AG04450 (cell line): ENCODE measurements at places on chromosomes 2 and 18. TPM values are rescaled to one million over a fixed set of nuclear protein-coding genes. Genes with fewer than 3 reads are reported as not detected.

The HOXD13 gene
- polyA plus RNA-seq = not detected in 2 replicates

The ANKRD36C gene
- polyA plus RNA-seq = 4.8 and 5.0 TPM in 2 replicates

The ZSWIM2 gene
- 0.10 TPM in 1 of 2 replicates, not detected in the other for polyA plus RNA-seq

- no peak for DNase-seq
Measured at GRCh38 chr18:76844742-76845477, 22.6 kb downstream of the ZNF236 start.

The TLX2 gene
- not detected in 2 replicates for polyA plus RNA-seq

The COL4A3 gene
- 0.07 TPM in 1 of 2 replicates, not detected in the other for polyA plus RNA-seq

- DNase-seq = peak; percentile 96
Measured at GRCh38 chr2:12106440-12107080, 360.1 kb downstream of the LPIN1 start.

DNA sequence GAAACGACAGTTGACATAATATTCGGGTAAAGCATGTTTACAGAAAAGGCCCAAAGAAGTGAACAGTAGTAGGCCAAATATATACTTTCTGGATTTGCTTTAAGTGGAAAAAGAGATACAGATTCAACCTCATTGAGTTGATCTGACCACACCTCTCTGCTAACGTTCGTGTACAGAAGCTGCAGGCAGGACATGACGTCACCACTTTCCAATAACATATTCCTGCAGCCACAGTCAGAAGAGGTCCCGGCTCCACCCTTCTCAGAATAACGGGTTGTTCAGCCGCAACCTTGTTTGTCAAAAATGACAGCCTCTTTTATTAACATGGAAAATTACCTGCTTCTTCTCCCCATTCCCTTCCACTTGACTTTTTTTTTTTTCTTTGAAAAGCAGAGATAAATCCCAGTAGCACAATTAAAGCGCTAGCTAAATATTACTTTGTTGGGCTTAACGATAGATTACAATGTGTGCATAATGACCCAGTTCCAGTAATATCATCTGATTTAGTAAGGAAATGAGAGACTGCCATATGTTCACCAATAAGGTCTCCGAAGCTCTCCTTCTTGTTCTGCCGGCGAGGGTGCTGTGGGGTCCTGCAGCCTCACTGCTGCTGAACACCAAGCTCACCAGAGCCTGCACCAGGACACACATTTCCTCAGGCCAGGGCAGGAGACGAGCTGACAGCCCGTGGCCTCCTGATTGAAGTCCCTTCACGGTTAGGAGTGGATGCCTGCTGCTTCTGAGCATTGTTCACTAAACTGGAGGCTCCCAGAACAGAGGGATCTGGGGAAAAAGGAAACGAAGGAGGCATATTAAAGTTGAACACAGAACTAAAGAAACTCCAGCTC is 451.0 kb upstream of the SALL3 start:
- no peak for DNase-seq

DNA sequence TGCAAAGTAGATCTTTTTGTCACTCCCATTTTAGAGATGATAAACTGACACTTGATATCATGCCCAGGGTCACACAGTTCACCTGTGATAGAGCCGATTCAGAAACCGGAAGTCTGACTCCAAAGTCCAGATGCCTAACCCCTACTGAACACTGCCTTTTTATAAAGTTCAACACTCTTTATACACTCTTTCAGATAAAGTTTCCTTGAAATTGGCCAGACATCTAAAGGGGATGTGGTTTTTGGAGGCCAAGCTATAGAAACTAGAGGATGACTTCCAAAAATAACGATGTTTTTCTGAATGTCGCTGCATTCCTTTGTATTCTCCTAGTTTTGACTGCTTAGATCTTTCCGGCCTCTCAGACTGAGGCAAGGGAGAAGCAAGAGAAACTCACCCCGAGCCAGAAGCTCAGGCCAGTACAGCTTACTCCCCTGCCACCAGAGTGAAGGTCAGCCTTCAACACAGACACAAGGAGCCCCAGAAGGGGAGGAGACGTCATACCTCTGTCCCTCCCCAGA is 61.8 kb downstream of the NRP2 start:
- no peak for DNase-seq

- DNase-seq = peak; percentile 65
Measured at GRCh38 chr2:213229814-213230213, 54.5 kb upstream of the SPAG16 start.

DNA sequence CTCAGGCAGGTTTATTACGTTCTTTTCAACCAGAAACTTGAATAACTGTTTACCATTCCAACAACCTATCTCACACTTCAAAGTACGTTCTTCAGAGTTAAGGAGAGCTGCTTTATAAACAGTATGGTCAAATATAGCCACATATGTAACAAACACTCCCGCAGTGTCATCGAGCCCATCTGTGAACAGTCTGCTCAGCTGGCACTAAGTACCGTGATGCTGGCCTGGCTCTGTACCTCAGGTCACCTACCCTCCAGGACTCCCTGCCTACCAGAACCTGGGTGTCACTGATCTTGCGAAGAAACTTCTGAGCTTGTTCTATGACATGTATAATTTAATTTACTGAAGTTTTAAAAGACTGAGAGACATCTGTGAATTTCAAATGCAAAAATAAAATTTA is 71.4 kb downstream of the SEPTIN10 start:
- DNase-seq = no peak

- no peak for DNase-seq
Measured at GRCh38 chr2:19141234-19142004, 217.0 kb downstream of the OSR1 start.
